Retinal pigment epithelial cell (primary cell): ENCODE measurements at places on chromosomes 6 and 20.
A peak's percentile ranks its signal among the peaks of the same experiment; 100 is the strongest.

- DNase-seq: no peak
These were observed 74.7 kb upstream of the RUNX2 start for GRCh38 chr6:45253453-45253852.

- no peak for DNase-seq
These were observed 13.1 kb downstream of the CYB5R4 start for GRCh38 chr6:83872386-83873118.

- DNase-seq: no peak
These were observed 210.6 kb upstream of the PLCB4 start for GRCh38 chr20:8858181-8858787.

DNA sequence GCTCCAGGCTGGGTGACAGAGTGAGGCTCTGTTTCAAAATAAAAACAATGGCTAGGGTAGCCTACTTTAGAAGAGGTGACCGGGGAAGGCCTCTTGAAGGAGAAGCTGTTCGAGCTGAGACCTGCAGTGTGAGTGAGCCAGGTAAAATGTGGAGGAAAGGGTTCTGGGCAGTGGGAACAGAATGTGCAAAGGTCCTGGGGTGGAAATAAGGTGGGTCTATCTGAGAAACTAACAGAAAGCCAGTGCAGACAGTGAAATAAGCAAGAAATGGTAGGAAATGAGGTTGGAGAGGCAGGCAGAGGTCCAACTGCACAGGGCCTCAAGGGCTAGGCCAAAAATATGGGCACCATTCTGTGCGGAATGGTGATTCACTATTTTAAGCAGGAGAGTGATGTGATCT is 53.4 kb downstream of the BPIFB1 start:
- DNase-seq: no peak

GRCh38 chr6:110495949-110496348 is 19.5 kb upstream of the SLC22A16 start:
- no peak for DNase-seq

DNA sequence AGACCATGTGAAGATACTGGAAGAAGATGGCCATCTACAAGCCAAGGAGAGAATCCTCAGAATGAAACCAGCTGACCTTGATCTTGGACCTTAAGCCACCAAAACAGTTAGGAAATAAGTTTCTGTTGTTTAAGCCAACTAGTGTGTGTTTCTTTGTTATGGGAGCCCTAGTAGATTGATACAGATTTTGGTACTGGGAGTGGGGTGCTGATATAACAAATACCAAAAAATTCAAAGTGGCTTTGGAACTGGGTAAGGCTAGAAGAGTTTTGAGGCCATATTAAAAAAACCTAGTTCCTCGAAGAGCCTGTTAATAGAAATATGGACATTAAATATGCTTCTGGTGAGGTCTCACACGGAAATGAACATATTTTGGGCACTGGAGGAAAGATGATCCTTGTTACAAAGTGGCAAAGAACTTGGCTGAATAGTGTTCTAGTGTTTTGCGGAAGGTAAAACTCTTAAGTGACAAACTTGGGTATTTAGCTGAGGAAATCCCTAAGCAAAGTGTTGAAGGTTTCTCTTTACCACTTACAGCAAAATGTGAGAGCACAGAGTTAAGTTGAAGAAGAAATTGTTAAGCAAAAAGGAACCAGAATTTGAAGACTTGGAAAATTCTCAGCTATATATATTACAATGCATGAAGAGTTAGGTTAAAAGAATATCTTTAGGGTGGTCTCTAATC is 55.1 kb upstream of the CD83 start:
- no peak for DNase-seq

- no peak for DNase-seq
These were observed 43.0 kb upstream of the CD83 start for GRCh38 chr6:14074476-14075094.

DNA sequence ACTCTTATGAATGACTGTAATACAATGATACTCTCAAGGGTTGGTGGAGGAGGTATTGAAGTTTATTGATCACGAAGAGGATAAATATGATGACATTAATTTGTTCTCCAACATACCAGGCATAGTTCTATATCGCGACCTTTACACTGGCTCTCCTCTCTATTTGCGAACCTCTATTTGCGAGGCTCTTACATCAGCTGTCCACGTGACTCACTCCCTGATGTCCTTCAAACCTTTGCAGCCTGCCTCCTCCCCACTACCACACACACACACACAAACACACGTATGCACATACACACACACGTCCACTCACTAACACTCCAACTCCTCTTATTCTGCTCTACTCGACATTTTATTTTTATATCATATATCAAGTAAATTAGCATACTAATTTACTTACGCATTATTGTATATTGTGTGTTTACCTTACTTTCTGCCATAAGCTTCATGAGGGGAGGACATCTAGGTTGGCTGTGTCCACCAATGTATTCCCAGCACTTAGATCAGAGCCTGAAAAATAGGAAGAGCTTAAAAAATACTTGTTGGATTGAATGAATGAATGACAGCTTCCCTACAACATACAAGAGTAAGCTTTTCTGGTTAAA is 53.3 kb upstream of the TNFRSF21 start:
- DNase-seq: no peak

DNA sequence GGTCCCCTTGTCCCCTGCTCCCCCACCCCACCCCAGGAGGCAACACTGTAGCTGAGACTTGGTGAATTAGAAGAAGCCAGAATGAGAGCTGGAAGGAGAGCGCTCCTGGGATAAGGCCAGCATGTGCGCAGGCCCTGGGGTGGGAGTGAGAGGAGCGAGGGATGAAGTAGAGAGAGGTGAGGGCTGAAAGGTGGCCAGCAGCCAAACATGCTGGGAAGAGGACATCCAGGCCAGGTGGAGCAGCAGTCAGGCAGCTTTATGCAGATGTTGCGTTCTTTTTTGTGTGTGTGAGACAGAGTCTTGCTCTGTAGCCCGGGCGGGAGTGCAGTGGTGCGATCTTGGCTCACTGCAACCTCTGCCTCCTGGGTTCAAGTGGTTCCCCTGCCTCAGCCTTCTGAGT is 2.2 kb upstream of the BPIFB1 start:
- no peak for DNase-seq

DNA sequence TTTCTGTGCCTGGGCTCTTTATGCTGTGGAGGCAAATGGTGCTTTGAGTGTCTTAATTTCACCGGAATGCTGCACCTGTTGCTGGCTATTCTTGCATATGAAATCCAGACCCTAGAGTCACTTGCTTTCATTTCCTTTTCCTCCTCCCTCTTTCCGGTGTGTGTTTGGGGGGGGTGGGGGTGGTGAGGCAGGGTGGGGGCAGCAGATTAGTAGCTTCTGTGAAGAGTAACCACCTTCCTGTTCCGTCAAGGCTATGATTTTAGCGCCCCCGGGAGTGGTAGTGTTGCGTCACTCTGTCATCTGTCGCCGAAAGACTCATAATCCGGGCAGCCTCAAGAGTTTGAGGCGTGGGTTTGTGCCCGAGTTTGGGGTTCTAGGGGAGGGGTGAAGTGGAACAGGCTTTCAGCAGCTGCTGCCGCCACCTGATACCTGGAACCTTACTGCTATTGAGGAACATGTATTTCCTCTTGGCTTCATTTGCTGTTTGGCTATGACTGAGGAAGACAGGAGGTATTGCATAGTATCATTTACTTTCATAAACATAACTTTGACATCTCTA is 49.1 kb downstream of the UTRN start:
- no peak for DNase-seq

DNA sequence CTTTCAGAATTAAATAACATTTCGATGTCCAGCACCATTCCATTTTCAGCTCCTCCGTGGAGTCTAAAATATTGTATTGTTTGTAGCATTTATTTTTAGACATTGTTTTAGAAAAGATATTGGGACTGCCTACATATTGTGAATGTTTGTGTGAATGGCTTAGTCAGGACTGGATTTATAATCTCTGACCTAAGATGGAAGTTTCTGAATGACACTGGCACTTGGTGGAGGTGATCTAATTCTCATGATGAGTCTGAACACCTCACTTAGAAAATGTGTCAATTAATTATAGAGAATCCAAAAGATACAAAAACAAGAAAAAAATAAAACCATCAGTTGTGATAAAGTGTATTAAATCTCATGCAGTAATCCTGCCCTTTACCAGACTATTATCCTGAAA is 60.8 kb upstream of the HBS1L start:
- no peak for DNase-seq

- no peak for DNase-seq
These were observed 179.1 kb downstream of the SLC35F1 start for GRCh38 chr6:118086159-118086558.

DNA sequence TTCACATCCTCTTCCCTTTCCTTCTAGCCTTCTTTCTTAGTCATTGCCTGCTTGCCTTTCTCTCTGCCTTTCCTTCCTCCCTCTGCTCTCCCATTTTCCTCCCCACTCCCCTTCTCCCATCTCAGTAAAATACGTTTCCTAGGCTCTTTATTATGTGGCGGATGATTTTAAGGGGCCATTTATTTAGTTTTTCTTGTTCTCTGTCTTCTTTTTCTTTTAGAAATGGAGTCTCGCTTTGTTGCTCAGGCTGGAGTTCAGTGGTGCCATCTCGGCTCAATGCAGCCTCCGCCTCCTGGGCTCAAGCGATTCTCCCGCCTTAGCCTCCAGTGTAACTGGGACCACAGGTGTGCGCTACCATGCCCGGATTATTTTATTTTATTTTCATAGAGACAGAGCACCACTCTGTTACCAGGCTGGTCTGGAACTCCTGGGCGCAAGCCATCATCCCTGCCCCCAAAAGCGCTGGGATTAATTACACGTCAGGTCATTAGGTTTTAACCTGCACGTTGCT is 1.5 kb downstream of the MTHFD1L start:
- DNase-seq: no peak

DNA sequence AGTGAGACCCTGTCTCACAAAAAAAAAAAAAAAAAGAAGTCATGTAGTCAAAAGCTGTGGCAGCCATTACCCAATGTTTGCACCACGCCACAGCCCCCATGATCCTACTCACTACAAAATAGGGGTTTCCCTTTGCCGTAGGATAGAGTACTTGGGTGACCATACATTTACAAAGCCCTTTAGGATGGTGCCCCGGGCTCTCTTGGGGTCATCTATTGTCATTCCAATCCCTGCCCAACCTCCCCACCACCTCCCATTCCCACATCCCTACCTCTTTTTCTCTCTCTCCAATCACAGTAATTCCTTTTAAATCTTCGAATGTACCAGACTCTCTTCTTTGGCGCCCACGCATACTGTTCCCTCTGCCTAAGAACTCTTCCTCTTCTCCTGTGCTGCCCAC is 74.6 kb downstream of the KIAA0319 start:
- DNase-seq: no peak

DNA sequence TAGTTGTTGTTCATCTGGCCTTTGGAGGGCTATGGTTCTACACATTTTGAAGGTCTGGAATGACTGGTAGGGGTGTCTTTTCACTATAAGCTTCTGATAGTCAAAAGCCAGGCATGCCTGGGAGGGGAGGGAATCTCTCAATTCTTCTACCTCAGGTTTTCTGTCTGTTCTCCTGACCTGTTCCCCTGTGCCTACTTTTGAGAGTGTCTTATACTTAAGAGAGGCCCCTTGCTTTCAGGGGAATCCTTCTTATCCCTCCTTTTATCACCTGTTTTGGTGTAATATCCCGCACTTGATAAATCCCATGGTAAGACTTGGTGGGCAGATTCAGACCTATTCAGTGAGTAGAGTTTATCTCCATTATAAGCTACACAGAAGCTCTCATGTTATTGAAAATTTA is 10.4 kb upstream of the SLC13A3 start:
- DNase-seq: no peak

- DNase-seq: no peak
These were observed 119.9 kb upstream of the TRAF3IP2 start for GRCh38 chr6:111725446-111726112.

DNA sequence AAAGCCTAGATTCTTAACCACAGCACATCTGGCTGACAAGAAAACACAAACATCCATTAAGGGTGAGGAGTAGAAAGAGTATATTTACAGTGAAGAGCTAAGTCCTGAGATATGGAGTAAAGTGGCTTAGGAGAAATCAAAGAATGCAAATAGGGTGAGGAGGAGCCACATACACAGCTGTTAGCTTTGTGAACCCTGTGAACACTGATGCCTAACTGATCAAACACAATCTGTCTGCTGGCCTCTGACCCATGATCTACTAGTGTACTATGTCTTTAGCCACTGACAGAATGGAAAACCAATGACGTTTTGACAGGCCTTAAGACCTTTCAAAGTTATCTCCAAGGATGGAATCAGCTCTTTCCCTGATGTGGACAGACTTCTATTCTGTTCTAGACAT is 75.2 kb downstream of the ZHX3 start:
- no peak for DNase-seq

DNA sequence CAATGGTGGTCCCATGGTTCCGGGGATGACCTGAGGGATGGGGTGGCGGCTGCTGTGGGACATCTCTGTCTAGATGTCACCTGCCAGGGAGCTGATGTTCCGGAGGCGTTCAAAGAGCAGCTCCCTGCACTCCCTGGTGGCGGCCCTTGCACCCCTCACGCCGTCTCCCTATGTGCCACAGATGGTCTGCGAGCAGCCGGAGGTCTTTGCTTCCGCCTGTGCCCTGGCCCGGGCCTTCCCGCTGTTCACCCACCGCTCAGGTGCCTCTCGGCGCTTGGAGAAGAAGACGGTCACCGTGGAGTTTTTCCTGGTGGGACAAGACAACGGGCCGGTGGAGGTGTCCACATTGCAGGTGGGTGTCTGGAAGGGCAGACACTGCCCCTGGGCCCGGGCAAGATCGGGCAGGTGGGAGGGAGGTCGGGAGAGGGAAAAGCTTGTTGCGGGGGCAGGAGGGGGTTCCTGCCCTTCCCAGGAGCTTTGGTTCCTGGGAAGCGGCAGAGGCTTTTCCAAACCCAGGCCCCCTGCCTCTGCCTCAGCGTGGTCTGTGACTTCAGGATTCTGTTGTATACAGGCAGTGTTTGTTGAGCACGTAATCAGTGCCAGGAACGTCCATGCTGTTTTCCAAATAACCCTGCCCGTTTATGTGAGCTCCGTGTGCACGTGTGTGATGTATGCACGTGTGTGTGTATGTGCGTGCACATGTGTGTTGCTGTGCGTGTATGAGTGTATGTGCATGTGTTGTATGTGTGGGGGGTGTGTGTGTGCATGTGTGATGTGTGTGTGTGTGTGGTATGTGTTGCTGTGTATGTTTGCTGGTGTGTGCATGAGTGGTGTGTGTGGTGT is 1.9 kb downstream of the NPEPL1 start:
- no peak for DNase-seq

GRCh38 chr6:68313911-68314310 is 321.2 kb upstream of the ADGRB3 start:
- no peak for DNase-seq

GRCh38 chr20:18615020-18615650 is 27.3 kb downstream of the DTD1 start:
- DNase-seq: no peak

DNA sequence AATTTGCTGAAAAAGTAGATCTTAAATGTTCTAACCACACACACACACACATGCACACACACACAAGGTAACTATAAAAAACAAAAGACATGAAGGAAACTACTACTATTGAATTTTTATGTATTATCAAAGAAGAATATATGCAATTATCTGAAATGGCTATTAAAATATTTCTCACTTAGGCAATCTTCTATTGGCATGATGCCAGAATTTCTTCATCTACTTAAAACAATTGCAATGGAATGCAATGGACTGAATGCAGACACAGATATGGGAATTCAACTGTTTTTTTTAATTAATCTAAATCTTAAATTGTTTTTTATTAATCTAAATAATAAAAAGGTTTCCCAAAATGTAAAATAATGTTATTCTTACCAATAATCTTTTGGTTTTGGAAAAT is 152.6 kb upstream of the SMLR1 start:
- DNase-seq: peak; percentile 30

GRCh38 chr6:79544299-79544927 is 7.2 kb upstream of the LCA5 start:
- DNase-seq: peak; percentile 96
